Mucosa of gallbladder (tissue), 1 donor: ENCODE measurements at places on chromosomes 11 and 22. TPM values are rescaled to one million over a fixed set of nuclear protein-coding genes. Genes with fewer than 3 reads are reported as not detected.

The PDE2A gene
- 23.7 TPM for total RNA-seq

The CNTF gene
- total RNA-seq = 0.60 TPM

The SLC22A25 gene
- 2.0 TPM for total RNA-seq

The MFNG gene
- total RNA-seq = 24.2 TPM
